ENCODE measurements at places on chromosomes 13 and 19.

DNA sequence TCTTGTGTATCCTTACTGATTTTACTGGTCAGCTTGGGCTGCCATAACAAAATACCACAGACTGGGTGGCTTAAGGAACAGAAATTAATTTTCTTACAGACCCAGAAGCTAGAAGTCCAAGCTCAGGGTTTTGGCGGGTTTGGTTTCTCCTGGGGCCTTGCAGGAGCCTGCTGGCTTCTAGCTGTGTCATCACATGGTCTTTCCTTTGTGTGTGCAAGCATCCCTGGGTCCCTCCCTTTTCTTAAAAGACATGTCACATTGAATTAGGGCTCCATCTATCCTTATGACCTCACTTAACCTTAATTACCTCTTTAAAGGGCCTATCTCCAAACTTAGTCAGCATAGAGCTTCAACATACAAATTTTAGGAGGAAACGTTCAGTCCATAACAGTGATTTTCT is 23.4 kb downstream of the UBAC2 start:
- no peak for DNase-seq

DNA sequence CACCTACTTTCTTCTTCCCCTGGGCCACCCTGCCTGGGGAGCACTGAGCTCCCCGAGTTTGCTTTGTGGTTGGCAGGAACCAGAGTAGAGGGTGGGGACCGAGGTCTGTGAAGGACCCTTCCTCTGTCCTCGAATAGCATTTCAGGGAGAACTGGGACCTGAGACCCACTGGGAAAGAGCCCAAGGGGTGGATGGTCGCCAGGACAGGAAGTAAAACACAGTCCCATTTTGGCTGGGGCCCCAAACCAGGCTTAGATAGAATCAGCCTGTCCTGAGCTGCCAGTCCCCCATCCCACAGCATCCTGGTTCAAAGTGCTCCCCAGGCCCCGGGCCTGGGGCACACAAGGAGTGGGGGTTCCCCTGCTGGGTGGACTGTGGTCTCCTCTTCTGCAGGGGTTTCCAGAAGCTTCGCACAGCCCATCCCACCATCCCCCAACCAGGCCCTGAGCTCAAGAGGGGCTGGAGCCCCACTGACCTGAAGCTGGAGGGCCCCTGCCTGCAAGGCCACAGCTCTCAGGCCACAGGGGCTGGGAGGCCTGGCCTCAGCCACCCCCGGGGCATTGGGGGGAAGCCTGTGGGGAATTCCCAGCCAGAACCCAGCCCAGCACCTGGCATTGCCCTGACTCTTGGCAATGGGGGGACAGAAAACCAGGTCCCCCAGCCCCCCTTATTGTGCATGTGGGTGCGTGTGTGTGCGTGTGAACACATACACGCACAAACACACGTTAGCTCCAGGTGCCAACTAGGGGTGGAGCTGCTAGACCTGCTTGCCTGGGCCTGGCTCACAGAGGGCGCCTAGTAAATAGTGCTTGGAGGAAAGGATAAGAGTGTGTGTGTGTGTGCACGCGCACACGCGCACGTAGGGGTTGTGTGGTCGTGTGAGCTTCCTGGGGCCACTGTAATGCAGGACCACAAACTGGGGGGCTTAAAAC is 995 bp upstream of the MKNK2 start:
- no peak for DNase-seq

GRCh38 chr19:54294539-54294938 is 13.6 kb upstream of the LILRB2 start:
- no peak for DNase-seq

- no peak for DNase-seq
These were observed 2.4 kb downstream of the TIMM13 start for GRCh38 chr19:2424686-2425621.

- DNase-seq = peak; percentile 71
These were observed 21.5 kb downstream of the EBPL start for GRCh38 chr13:49669735-49670309.

GRCh38 chr13:110221406-110222117 is 85.4 kb downstream of the COL4A1 start:
- DNase-seq = no peak

DNA sequence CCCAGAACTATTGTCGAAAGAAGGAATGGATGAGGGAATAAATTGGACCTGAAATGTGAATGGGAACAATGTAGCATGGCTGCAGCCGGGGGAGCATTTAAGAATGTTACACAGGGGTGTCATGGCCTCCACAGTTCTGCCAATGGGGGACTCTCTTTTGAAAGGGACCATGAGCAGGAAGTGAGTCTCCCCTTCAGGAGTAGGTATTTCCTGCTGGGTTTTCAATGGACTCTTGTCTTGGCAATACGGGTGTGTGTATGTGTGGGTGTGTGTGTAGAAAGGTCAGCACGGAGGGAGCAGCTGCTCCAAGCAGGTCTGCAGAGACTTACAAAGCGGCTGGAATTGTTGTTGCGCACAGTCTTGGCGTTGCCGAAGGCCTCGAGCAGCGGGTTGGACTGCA is 24.4 kb downstream of the MYO1F start:
- no peak for DNase-seq

DNA sequence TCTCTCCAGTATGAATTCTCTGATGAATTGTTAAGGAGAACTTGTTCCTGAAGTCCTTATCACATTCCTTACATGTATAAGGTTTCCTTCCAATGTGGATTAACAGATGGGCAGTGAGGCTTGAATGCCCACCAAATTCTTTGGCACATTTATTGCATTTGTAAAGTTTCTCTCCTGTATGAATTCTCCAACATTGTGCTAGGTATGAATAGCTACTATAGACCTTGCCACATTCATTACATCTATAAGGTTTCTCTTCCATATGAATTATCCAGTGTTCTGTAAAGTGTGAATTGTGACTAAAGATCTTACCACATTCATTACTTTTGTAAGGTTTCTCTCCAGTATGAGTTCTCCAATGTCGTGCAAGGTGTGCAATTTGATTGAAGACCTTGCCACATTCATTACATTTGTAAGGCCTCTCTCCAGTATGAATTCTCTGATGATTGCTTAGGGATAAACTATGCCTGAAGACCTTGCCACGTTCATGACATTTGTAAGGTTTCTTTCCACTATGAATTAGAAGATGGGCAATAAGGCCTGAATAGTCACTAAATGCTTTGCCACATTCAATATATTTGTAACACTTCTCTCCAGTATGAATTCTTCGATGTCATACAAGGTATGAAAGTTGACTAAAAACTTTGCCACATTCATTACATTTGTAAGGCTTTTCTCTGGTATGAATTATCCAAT is 20.4 kb downstream of the ZNF578 start:
- no peak for DNase-seq

DNA sequence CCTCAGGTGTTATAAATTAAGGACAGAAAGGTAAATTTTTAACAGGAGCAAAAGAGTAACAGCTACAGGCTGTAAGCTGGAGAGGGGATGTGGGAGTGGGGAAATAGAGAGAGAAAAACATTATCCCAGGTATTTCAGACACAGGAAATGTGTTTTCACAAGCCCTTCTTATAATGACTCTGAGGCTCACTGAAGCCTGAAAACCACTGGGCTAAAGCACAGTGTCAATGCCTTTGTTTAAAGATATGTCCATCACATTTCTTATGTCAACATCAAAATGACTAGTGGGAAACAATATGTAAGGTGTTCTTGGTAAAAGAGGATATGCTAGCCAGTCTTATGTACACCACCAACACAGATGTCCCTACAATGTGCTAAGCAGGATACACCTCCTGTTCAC is 365.9 kb downstream of the FGF14 start:
- no peak for DNase-seq

- no peak for DNase-seq
These were observed 155.8 kb upstream of the FNDC3A start for GRCh38 chr13:48819899-48820298.

DNA sequence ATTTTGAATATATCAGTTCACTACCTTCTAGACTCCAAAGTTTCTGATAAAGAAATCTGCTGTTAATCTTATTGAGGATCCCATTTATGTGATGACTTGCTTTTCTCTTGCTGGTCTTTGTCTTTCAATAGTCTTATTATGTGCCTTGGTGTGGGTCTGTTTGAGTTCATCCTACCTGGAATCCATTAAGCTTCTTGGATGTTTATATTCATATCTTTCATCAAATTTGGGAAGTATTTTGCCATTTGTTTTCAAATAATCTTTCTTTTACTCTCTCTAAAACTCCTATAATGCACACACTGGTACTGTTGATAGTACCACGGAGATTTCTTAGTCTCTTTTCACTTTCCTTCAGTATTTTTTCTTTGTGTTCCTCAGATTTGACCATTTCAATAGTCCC is 24.2 kb upstream of the COG6 start:
- DNase-seq = no peak

DNA sequence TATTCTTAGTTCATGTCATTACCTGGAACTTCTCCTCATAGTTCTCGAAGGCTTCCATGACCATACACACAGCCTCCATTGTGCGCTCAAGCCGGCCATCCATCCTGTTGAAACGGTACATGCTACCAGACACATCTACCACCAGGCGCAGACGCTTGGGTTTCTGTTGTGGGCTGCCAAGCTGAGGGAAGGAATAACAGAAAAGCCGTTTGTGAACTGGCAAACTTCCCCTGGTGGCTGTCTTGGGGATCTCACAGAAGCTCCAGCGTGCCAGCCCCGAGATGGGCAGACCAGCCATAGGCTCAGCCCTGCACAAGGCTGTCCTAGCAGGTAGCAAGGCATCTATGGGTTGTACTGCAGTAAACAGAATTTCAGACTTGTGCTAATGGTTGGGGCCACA is 130.1 kb downstream of the RGCC start:
- DNase-seq = no peak

DNA sequence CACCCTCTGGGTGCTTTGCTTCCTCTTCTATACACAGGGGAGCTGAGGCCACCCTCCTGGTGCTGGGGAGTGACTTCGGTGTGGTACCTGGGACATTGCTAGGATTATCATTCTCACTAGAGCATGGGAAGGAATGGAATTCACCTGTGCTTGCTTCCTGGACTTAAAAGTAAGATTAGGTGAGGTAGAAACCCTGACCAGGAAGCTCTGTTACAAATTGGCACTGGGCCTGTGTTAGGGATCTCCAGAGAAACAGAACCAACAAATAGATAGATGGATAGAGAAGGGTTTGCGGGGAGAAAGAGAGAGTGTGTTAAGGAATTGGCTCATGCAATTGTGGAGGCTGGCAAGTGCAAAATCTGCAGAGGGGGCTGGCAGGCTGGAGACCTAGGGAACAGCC is 13.9 kb upstream of the SIAH3 start:
- no peak for DNase-seq

- no peak for DNase-seq
These were observed 335.5 kb upstream of the EDNRB start for GRCh38 chr13:78254113-78254512.

GRCh38 chr19:31519908-31520307 is 170.7 kb upstream of the TSHZ3 start:
- no peak for DNase-seq

DNA sequence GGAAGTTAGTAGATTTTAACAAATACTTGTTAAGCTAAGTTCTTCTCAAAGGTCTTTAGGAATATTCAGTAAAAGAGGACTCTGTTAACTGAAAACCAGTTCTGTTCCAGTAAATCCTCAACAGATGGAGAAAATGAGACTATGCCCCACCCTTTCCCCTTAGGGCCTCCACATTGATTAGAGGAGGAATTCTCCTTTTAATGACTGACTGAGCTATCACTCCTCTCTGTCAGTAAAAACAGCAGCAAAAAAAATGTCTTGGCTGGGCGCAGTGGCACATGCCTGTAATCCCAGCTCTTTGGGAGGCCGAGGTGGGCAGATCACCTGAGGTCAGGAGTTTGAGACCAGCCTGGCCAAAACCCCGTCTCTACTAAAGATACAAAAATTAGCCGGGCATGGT is 50.1 kb downstream of the NLRP12 start:
- DNase-seq = no peak

DNA sequence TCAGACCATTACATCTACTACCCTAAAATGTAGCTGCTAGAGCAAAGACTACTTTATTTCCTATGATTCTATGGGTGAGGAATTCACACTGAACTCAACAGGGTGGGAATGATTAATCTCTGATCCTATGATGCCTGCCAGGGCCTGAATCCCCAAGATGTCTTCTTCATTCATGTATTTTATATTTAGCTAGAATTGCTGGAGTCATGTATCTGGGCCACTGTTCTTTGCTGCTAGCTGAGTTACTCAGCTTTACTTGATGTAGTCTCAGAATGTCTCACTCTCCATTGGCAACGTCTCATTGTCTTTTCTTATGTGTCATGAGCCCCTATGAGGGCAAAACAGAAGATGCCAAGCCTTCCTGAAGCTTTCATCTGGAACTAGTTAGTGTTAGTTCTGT is 21.1 kb downstream of the ZNF582 start:
- DNase-seq = no peak

DNA sequence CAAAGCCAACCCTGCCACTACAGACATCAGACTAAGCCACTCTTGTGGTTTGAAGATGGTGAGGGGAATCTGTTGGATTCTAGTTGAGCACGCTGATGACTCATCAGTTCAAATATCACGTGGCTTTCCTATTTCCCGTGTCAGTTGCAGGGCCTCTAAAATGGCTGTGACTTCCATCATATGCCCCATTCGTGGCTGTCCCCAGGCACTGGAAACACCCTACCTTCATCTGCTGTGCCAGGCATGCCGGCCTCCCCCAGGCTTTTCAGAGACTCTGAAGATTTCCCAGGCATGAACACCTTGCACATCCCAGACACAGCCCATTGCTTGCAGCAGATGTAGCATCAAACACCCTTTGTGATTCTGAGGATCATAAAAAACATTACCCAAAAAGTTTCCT is 659.9 kb downstream of the UQCRFS1 start:
- no peak for DNase-seq

DNA sequence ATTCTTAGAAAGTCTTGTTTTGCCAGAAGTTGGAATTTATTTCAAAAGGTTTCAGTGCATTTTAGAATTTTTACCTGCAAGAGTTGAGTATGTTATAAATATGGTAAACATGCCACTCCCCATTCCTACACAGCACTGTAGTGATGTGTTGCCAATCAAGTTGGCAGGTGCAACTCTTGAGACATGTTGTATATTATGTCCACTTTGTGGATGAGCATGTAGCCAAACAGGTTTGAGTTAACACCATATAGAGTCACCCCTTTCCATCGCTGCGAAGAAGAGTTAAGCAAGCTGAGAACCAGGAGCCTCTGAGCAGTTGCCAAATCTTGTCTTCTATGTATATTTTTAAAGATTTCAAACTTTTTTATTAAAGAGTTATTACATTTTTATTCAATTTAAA is 359.8 kb downstream of the LMO7 start:
- DNase-seq = no peak
